NCI-H1417 (cell line): ENCODE measurements at places on chromosomes 11 and 22.

- no peak for DNase-seq
Measured at GRCh38 chr11:9858218-9858617, 194.3 kb downstream of the SWAP70 start.

DNA sequence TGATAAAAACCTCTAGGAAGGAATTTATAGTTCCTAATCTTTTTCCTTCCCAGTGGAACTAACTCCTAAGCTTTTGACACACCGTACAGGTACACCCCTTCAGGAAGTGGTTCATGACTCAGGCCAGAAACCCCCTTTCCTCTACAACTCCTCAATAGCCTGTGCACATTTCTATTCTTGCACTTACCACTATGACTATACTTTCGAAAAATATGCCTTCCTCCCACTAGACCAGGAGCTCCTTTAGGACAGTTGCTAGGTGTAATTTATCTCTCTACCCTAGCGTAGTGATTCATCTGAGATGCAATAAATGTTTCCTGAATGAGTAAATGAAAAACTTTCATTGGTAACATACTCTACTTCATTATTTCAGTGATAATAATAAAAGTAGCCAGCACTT is 14.5 kb downstream of the MAP6 start:
- no peak for DNase-seq

DNA sequence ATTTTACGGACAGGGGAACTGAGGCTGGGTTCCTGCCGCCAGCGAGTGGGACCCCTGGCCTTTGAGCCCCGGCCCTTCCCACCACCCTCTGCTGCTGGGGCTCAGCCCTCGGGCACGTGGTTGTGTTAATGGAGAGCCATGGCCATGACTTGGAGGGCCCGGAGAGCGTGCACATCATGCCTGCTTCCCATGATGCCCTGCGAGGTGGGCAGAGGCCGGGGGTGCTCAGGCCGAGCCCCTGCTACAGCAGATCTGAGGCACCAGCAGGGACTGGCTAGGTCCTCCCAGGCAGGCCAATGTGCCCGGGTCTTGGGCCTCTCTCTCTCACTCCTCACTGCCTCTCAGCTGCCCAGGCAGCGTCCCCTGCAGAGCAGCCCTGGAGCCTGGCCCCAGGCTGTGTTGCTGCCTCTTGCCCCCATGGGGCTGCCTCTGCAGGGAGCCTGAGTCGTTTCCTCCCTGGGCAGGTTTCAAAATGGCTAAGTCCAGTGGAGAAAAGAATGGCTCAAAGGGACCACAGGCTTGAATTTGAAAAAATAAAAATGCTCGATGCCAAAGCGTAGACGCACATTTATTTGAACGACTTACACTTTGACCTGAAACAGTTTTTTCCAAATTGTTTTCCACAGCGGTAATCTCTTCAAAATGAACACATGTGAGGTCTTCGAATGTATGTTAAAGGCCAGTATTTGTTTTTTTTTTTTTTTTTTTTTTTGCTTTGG is 72.6 kb upstream of the CLDN5 start:
- no peak for DNase-seq

DNA sequence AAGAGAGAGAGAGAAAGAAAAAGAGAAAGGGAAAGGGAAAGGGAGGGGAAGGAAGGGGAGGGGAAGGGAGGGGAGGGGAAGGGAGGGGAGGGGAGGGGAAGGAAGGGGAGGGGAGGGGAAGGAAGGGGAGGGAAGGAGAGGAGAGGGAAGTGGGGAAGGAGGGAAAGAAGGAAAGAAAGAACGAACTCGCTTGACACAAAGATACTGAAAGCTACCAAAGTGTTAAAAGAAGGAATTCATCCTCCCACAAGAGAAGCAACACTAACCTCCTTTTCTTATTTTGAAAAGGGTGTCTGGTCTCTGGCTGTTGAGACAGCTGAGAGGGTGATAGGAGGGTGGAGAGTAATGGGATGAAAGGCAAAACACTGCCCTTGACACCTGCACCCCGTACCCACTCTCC is 172.6 kb downstream of the SHANK2 start:
- DNase-seq = no peak

- DNase-seq = peak; percentile 59
Measured at GRCh38 chr11:16925561-16926065, 88.6 kb downstream of the PLEKHA7 start.

GRCh38 chr11:24819006-24819405 is 322.2 kb downstream of the LUZP2 start:
- DNase-seq = no peak
